Muscle of leg (tissue), 16 donors: ENCODE measurements at places on chromosomes 5 and 9.
A peak's percentile ranks its signal among the peaks of the same experiment; 100 is the strongest.

DNA sequence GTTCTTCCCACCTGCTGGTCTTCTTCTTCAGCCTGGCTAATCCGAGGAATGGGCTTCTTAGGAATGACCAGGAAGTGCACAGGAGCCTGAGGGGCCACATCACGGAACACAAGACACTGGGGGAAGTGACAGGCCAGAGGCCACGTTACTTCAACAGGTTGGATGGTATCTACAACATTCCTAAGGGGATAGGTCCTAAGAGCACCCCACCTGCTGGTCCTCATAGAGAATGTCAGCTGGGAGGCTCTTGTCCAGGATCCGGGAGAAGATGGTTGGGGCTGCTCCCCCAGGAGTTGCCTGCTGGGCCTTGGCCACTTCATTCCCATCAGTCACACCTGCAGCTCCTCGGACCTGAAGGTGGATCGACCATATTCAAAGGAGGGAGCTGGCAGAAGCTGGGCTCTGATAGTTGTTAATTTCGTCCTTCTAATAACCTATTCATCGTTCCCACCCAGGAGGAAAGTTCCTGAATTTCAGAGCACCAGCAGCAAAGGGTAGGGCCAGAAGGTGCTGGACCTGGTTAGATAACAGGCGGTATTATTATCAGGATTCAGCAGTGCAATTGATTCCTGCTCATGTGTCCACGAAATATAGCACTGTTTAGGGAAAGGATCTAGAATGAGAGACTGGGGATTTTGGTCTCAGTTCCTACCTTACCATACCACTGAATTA lies 1.3 kb downstream of the HINT2 start:
- DNase-seq, result no peak

GRCh38 chr5:93438124-93438523 lies 142.9 kb downstream of the NR2F1-AS1 start:
- no peak for DNase-seq

DNA sequence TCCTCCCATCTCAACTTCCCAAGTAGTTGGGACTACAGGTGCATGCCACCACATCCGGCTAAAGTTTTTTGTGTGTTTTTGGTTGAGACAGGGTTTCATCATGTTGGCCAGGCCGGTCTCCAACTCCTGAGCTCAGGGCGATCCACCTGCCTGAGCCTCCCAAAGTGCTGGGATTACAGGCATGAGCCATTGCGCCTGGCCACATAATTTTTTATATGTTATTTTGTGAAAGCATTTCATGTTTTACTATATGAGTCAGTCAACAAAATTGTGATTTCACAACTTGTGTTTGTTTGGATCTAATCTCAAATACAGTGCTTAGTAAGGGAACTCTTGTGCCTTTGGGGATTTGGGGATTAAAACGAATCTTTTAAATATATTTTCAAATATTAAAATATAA lies 20.0 kb upstream of the FAM120AOS start:
- no peak for DNase-seq

DNA sequence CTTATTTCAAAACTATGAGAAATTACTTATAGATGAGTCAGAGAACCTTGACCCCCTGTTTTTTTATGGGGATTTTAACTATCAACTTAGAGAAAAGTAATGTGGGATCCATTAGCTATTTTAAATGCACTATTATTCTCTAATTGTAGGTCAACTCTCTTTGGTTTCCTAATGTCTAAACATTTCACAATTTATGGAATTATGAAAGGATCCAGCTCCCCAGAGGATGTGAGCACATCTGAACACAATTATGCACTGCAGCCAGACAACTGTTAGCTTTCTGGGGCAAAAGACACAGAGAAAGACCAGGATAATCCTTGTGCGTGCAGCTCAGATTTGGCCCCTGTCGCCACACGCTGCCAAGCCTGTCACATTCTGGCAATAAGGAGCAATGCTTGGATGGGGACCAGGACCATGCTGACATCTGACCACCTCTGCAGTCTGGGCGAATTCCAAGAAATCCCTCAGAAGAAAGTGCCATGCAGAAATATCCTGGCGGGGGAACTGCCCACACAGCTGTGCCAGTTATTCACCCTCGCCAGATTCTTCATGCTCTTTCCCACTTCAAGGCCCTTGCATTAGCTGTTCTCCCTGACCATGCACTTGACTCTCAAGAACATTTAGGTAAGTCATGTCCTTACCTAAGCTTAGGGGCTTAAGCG lies 22.2 kb upstream of the CMBL start:
- peak; percentile 94 for DNase-seq
